Left ventricle myocardium inferior (tissue), 1 donor: ENCODE measurements at places on chromosomes 2 and 18. TPM values are rescaled to one million over a fixed set of nuclear protein-coding genes. Genes with fewer than 3 reads are reported as not detected.

DNA sequence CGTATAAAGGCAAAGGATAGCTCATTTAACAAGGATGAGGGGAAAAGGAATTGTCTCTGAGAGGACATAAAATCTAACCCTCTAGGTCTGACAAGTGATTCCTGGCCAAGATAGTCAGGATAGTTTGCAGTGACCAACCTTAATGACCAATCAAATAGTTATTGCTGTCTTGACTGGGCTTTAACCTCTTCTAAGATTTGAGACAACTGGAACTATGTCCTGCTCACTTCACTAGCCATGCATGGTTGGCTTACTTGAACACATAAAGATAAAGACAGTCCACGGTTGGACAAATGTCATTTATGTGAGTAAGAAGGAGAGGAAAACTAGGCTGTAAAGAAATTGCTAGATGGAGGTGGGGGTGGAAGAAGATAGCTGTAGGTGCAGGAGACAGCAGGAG lies 53.8 kb downstream of the SCN1A start:
- no peaks in the 10 kb centered on the region for H3K27me3 ChIP-seq
- H3K4me1 ChIP-seq, result no peaks in the 10 kb centered on the region

DNA sequence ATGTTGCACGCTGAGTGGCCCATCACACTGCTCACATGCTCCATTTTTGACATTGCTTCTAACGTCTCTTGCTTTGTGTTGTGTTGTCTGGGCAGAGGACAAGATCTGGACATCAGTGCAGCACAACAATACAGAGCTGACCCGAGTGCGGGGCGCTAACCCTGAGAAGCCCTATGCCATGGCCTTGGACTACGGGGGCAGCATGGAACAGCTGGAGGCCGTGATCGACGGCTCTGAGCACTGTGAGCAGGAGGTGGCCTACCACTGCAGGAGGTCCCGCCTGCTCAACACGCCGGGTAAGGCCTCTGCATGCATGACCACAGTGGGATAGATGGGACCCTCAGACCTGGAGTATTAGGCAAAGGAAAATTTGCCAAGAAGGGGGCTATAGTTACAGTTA lies 622.6 kb downstream of the CNTNAP5 start:
- H3K27me3 ChIP-seq, result no peaks in the 10 kb centered on the region
- H3K27ac ChIP-seq, result no peak overlapping the region
- no peak for DNase-seq
- no peaks in the 10 kb centered on the region for H3K36me3 ChIP-seq
- no peaks in the 10 kb centered on the region for H3K4me1 ChIP-seq
- H3K4me3 ChIP-seq, result no peak overlapping the region

DNA sequence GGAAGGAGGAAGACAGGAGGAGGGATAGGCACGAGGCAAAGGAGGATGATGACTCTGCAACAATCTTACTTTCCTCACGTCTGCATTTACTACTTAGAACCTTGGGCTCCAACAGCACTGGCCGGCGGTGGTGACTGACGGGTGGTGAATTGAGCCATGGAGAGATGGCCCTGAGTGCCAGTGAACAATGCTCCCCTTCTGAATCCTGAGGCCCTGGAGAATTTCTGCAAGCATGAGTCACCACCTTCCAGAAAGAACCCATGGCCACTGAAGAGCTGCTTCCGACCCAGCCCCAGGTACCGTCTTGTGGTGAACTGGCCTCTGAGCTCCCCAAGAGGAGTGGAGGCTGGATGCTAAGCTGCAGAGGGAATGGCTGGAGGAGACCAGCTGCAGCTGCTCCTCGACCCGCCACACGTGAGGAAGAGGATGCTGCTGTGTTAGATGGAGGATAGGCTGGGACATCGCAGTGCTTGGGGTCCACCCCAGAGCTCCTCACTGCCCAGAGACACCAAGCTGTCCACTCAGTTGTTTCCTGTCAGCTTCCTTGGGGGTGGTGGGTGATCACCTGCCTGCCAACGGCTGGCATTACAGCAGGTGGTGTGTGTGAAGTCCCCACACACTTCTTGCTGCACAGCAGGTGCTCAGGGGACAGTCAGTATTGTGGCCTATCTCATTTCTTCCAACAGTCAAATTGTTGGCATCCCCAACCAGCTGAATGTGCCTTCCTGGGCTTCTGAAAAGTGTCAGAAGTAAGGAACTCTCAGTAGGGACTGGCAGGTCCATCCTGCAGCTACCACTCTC lies 186.5 kb upstream of the ID2 start:
- no peak overlapping the region for H3K4me3 ChIP-seq
- H3K27ac ChIP-seq, result peak overlapping the region; percentile 68
- H3K27me3 ChIP-seq, result no peaks in the 10 kb centered on the region
- peaks cover 56% of the 10 kb centered on the region for H3K4me1 ChIP-seq
- H3K36me3 ChIP-seq, result no peaks in the 10 kb centered on the region
- no peak for DNase-seq

- no peak overlapping the region for H3K4me3 ChIP-seq
- DNase-seq, result no peak
- no peaks in the 10 kb centered on the region for H3K27me3 ChIP-seq
- H3K36me3 ChIP-seq, result no peaks in the 10 kb centered on the region
Measured at GRCh38 chr2:236753606-236754270, 184.1 kb downstream of the ACKR3 start.

DNA sequence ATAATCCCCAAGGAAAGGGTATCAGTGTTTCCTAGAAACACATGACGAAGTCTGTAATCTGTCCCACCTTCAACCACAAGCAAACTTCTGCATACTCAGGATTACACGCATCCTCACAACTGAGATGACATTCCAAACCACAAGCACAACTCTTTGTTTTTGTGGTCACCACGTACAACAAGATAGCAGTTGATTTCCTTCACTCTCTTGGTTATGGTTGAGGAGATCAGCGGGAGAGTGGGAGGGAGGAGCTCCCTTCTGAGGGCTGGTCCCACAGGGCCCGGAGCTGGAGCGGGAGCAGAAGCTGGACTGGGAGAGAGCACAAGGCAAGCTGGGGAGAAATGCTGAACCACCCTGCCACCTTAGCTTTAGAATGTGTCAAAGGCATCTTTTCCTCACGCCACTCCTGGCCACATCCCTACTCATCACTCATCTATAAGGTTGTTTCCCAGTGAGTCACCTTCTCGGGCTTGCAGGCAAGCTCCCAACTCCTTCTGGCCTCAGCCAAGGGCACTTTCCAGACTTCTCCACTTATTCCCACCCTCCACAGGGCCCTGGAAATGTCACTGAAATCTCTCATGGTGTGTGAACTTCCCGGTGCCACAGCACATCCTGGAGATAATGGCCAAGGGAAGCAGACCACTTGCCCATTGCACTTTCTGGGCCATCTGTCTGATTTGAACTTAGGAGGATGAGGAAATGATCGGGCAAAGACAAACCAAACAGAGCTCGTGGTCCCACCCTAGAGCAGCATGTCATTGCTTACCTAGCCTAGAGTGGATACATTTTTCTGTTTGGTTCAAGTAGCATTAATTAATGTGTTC lies 98.9 kb upstream of the LGALSL start:
- no peaks in the 10 kb centered on the region for H3K36me3 ChIP-seq
- H3K27ac ChIP-seq, result no peak overlapping the region
- no peak overlapping the region for H3K4me3 ChIP-seq
- no peak for DNase-seq

GRCh38 chr2:217269701-217270484 lies 410.0 kb upstream of the TNP1 start:
- H3K4me1 ChIP-seq, result peaks cover 44% of the 10 kb centered on the region
- H3K4me3 ChIP-seq, result no peak overlapping the region
- H3K36me3 ChIP-seq, result no peaks in the 10 kb centered on the region
- DNase-seq, result no peak
- no peak overlapping the region for H3K27ac ChIP-seq
- H3K27me3 ChIP-seq, result no peaks in the 10 kb centered on the region

GRCh38 chr2:219107758-219108157 lies 47.0 kb upstream of the IHH start:
- no peaks in the 10 kb centered on the region for H3K36me3 ChIP-seq
- peaks cover 31% of the 10 kb centered on the region for H3K4me1 ChIP-seq
- peak; percentile 27 for DNase-seq
- H3K4me3 ChIP-seq, result peak overlapping the region; percentile 36

DNA sequence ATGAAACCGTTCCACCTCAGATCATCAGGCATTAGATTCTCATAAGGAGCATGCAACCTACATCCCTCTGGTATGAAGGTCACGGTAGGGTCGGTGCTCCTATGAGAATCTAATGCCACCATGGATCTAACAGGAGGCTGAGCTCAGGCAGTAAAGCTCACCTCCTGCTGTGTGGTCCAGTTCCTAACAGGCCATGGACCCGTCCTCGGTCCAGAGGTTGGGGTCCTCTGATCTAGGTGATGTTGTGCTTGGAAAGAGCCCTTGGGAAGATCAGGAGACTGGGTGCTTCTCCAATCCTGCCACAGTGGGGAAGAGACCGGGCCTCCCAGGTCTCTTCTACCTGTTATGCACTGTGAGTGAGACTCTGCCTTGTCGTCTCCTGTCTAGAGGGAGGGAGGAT lies 104.6 kb downstream of the ACKR3 start:
- H3K4me1 ChIP-seq, result peaks cover 40% of the 10 kb centered on the region
- H3K4me3 ChIP-seq, result no peak overlapping the region
- H3K27ac ChIP-seq, result peak overlapping the region; percentile 33
- no peak for DNase-seq

DNA sequence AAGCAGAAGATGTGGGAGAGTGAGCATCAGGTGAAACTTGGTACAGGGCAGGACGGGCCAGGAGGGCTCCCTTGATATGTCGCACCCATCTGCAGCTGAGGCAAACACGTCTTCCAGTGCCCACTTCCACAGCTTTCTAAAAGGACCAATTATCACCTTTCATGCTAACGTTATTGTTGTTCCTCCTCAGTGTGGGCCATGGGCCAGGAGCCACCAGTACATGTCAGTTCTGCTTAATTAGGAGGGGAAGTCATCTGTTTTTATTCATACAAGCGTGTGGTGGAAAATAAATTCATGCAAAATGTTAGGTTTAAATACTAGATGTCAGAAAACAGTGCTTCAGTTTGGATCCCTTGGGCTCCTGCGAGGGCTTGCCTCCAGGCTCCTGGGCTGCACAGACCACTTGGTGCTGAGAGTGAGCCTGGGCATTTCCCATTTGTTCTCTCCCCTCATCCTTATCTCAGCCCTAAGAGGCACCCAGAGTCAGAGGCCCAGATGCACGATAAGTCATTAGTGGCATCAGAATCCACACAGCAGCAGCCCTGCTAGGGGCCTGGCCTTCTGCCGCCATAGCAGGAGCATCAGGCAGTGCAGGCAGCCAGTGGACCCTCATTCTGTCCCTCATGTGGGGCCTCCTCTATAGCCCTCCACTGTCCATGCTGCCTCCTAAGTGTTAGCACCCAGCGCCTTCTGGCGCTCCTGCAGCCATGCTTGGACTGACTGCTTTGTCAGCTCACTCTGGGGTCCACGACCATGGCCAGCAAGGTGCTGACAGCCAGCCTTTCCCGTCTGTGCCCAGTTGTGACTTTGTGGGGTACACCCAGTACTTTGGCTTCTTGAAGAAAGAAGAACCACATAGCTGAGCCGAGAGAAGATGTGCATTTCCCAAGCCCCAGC lies 539.8 kb upstream of the RAB6C start:
- no peaks in the 10 kb centered on the region for H3K4me1 ChIP-seq
- no peaks in the 10 kb centered on the region for H3K36me3 ChIP-seq
- DNase-seq, result no peak

DNA sequence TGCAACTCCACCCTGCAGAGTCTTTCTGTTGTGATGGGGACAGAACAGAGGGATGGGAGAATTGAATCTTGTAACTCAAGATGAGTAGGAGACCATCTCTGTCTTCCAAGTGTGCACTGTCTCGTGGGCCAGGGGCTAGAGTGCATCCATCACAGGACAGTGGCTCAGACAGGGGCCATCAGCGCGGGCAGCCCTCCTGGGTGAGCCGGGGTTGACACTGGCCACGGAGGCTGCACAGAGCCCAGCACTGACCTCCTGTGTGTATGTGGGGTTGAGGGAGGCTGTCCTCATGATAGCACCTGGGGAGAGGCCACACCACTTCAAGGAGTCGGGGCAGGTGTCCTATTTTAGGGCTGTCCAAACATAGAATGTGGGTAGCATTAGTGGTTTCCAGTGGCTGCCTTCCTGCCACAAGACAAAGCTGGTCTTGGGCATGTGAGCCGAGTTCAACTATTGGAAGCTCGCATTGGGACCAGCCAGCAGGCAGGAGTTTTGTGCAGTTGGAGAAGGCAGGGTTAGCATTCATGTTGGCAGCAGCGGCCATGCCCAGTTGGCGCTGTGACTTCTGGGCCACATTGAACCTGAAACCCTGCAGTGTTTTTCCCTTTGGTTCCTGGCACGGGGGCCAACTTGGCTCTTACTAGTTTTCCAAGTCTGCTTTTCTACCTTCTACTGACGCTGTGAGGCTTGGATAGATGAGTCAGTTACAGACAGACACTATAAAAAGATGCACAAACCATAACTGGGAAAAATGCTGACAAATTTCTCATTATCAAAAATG lies 45.3 kb downstream of the ACOXL start:
- H3K36me3 ChIP-seq, result no peaks in the 10 kb centered on the region
- H3K4me3 ChIP-seq, result no peak overlapping the region
- no peak overlapping the region for H3K27ac ChIP-seq
- H3K27me3 ChIP-seq, result no peaks in the 10 kb centered on the region
- DNase-seq, result no peak

DNA sequence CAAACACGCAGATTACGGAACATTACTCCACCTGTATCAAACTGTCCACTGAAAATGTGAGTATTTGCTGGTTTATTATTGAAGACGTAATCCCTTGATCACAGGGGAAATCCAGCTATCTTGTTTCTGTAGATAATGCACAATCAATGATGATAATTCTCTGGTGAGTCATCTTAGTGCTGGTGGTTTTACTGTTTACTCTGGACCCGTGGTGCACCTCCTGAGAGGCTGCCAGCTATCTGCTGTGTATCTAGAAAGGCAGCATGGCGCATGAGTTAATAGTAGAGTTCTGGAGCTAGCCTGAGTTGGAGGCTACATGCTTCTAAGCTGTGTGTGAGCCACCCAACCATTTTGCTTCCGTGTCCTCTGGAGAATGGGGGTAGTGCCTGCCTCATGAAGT lies 6.5 kb downstream of the NCAPH start:
- no peak overlapping the region for H3K27ac ChIP-seq
- no peaks in the 10 kb centered on the region for H3K27me3 ChIP-seq
- H3K36me3 ChIP-seq, result no peaks in the 10 kb centered on the region
- H3K4me3 ChIP-seq, result no peak overlapping the region
- H3K4me1 ChIP-seq, result no peaks in the 10 kb centered on the region

DNA sequence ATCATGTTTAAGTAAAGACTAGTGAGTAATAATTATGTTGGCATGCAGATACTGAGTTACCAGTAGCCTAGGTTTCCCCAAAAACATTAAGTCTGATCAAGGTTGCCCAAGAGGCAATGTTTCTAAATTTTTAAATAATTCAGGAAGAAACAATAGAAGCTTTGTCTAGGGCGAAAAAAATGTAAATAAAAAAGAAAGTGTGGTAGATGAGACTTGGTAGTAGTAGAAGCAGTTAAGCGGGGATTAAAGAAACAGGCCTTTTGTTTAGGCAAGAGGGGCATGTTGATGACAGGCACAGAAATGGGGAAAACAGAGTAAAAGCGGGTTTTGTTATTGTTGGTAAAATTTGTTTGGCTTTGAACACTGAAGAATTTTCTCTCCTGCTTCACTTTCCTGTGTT lies 97.2 kb downstream of the GULP1 start:
- no peaks in the 10 kb centered on the region for H3K4me1 ChIP-seq
- no peak overlapping the region for H3K27ac ChIP-seq
- no peak for DNase-seq
- H3K36me3 ChIP-seq, result peaks cover 14% of the 10 kb centered on the region

The TEKT4 gene
- total RNA-seq, result not detected

The MDH1B gene
- 0.69 TPM for total RNA-seq

The SH3RF3 gene
- total RNA-seq, result 7.9 TPM

The CD302 gene
- 17.2 TPM for total RNA-seq

The GAL3ST2 gene
- total RNA-seq, result not detected

The TCF23 gene
- 0.08 TPM for total RNA-seq
